CD4-positive, alpha-beta T cell (primary cell): ENCODE measurements at places on chromosomes 6 and 20.

- no peak for DNase-seq
These were observed 78.5 kb downstream of the CD164 start for GRCh38 chr6:109303640-109304283.

- DNase-seq, result no peak
These were observed 260.0 kb downstream of the ZFAND3 start for GRCh38 chr6:38079537-38079936.

DNA sequence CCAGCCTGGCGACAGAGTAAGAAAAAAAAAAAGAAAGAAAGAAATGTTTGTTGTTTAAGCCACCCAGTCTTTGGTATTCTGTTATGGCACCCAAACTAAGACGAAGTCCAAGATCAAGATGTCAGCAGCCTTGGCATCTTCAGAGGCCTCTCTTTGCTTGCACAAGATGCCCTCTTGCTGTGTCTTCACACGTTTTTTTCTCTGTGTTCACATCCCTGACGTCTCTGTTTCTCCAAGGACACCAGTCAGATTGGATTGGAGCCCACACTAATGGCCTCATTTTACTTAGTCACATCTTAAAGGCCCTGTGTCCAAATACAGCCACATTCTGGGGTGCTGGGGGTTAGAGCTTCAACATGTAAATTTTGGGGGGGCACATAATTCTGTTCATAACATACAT lies 380.9 kb downstream of the GJA1 start:
- no peak for DNase-seq

DNA sequence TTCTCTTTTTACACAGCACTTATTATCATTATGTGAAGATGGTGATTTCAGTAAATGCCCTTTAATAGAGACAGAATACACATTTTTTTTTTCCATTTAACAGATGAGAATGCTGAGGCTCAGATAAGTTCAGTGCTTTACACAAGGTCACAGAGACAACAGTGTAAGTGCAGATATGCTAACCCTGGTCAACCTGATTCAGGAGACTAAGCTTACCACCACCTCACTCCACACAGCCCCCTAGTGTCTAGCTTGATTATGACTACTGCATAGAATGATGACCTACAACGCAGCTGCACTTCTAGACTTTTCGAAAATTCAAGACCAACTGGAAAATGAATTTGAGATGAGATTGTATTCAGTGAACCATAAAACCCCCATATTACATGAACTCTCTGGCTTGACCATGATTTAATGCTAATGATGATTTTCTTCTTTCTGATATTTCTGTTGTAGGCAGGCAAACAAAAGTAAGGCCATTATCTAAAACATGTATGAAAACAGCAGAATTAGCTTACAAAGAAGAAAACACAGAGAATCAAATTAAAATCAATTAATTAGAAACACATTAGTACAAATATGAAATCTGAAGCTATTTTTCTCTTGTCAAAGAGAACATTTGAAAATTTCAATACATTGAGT lies 212.1 kb upstream of the PHACTR1 start:
- no peak for DNase-seq

DNA sequence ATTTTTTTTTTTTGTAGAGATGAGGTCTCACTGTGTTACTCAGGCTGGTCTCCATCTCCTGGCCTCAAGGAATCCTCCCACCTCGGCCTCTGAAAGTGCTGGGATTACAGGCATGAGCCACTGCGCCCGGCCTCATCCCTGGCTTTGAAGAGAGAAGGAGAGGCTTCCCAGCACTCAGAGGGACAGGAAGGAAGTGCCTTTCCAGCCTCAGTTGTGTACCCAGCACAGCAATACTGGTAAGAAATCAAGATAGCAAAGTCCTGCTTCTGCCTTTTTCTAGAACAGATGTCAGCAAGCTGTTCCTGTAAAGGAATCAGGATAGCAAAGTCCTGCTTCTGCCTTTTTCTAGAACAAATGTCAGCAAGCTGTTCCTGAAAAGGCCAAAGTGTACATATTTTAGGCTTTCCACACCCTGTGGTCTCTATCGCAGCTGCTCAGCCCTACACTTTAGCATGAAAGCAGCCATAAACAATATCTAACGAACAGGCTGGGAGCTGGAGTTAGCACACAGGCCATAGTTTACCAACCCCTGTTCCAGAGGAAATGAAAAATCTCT lies 6.3 kb upstream of the PLTP start:
- DNase-seq, result no peak

GRCh38 chr20:36908603-36909002 lies 32.7 kb downstream of the TLDC2 start:
- no peak for DNase-seq
